Adrenal gland (tissue), 19 donors: ENCODE measurements at places on chromosomes 3 and 15. TPM values are rescaled to one million over a fixed set of nuclear protein-coding genes. Genes with fewer than 3 reads are reported as not detected.

- H3K4me1 ChIP-seq, result no peaks in the 10 kb centered on the region
- H3K27ac ChIP-seq, result no peak overlapping the region
- no peak for DNase-seq
- peaks cover 90% of the 10 kb centered on the region for H3K27me3 ChIP-seq
These were observed 79.9 kb upstream of the POLG start for GRCh38 chr15:89414571-89414970.

Gene RARRES1
- total RNA-seq, result 53.4 TPM

DNA sequence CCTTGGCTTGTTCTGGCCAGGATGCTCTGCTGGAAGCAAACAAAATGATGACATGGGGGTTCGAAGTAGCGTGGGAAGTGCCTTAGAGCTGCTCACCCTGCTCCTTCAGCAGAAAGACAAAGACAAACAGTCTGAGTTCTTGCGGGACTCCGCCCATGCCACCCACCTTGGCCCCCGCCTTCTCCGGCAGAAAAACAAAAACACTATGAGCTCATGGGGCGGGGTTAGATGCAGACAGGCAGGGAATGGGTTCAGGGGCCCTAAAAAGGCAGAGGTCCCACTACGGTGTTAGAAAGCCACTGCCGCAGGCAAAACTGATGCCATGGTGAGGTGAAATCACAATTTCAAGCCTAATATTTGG is 9.7 kb upstream of the NCKIPSD start:
- DNase-seq, result peak; percentile 42
- H3K27ac ChIP-seq, result peak overlapping the region; percentile 27
- peaks cover 80% of the 10 kb centered on the region for H3K36me3 ChIP-seq
- no peak overlapping the region for H3K4me3 ChIP-seq
- H3K27me3 ChIP-seq, result no peaks in the 10 kb centered on the region

DNA sequence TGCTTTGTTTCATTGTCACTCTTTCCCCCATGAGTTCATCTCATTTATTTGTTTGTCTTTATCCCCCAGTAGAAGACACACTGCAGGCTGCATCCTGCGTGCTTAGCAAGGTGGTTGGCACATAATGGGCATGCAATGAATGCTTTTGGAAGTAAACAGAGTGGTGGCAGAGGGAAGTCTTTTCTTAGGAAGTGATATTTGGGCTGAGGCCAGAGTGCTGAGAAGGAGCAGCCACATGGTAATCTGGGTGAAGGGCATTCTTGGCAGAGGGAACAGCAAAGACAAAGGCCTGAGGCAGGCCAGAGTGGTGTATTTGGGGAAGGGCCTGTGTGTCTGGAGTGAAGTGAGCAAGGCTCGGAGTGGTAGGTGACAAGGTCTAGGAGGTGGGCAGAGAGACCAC is 17.7 kb upstream of the ADAMTS7 start:
- no peak overlapping the region for H3K27ac ChIP-seq
- H3K4me3 ChIP-seq, result no peak overlapping the region
- H3K36me3 ChIP-seq, result no peaks in the 10 kb centered on the region
- H3K27me3 ChIP-seq, result no peaks in the 10 kb centered on the region
- no peak for DNase-seq
